ENCODE measurements at places on chromosomes 6 and 20.

GRCh38 chr20:30284281-30284905 is 973.1 kb upstream of the DEFB115 start:
- DNase-seq, result no peak

DNA sequence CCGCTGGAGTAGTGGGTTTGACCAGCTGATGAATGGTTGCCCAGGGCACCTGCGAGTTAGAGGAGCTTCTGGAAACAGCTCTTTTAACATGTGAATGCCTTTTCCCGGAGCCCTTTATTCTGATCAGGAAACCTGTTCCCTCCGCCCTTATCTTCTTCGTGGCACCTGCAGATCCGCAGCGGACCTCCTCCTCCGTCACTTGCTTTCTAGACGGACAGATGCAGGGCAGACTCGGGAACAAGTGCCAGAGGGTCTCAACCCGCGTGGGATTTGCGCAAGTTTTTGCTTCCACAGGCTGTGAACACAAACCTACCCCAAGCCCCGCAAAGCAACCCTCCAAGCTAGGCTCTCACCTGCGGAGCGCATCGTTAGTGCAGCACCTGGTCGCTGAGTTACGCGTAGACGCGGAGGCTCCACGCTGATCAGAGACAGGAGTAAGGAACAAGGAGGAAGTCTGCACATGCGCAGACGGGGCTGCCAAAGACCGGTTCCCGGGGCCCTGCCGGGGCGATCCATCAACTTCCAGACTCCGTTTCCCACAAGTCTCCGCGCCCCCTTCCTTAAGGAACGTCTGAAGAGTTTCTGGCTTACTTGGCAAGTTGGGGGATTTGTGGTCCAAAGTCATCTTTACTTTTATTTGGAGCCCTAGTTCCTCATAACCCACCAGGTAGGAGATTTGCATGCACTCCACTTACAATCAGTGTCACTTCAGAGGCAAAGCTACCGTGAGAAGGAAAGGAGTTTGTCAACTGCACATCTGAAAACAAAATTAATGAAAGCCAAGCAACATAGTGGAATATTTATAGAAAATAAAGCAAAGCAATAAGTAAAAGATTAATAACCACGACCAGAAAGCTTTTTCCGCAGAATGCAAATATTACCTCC is 52.7 kb upstream of the ELMO2 start:
- DNase-seq, result no peak

DNA sequence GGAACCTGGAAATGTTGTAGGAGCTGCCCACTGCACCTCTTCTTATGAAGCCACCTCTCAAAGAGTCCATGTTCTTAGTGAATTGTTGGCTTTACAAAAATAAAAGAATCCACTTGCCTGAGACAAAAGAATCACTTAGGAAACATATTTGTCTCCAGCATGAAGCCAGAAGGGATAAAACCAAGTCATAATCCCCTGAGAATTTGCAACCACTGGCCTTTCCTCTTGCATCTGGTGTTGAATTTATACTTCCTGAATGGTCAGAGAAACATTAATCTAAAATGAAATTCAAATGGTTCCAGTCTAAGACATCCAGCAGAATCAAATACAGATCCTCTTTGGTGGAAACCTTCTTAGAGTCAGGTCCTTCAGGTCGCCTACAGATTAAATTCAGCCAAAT is 192.5 kb upstream of the ECI2 start:
- DNase-seq, result no peak

DNA sequence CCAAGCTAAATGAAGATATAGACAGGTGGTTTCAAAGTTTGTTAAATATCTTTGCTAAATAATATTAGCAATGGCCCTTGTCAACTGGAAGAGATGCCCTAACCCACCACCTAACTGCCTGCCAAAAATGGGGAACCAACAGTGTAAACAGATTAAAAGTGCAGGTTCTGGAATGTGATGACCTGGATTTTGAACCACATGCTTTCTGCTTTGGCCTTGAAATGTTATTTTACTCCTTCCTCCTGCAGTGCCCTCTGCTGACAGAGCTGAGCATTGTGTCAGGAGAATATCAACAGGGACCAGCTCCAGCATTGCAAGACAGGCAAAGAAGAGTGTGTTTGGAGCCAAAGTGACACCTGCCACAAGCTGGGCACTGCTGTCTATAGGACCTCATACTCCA is 226.6 kb downstream of the MYLK4 start:
- no peak for DNase-seq

- DNase-seq, result no peak
Observed at GRCh38 chr6:73586416-73586974, 65.7 kb upstream of the EEF1A1 start.

DNA sequence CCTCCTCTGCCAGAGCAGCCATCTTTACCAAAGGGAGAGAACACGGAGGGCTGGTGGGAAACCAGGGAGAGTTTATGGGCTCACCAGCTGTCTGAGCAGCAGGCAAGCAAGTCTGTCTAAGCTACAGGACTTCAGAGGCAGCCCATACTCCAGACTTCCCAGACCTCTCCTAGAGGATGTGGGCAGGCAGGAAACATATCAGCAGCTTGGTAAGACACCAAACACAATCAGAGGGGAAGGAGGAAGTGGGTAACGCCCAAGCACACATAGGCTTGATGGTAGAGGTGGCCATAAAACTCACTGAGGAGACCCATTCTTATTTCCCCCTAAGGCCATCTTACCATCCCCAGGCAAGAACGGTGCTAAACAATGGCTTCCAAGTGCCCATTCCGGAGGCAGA is 143.1 kb upstream of the ARID1B start:
- DNase-seq, result no peak

DNA sequence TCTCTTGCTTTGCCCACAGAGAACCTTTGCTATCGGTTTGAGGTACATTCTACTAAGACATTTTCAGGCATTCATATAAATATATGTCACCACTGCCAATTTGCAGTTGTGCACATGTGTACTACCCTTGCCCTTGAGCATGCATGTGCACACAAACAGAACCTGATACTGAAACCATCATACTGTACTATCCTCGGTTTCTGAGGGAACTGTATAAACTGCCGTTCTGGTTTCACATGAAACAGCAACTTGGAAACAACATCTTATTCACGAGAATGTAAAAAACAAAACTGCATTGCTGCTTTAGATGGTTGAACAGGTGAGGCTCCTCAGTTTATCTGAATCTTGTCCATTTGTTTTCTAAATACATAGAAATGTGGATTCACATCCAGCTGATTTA is 151.2 kb upstream of the TMEM170B start:
- DNase-seq, result no peak

DNA sequence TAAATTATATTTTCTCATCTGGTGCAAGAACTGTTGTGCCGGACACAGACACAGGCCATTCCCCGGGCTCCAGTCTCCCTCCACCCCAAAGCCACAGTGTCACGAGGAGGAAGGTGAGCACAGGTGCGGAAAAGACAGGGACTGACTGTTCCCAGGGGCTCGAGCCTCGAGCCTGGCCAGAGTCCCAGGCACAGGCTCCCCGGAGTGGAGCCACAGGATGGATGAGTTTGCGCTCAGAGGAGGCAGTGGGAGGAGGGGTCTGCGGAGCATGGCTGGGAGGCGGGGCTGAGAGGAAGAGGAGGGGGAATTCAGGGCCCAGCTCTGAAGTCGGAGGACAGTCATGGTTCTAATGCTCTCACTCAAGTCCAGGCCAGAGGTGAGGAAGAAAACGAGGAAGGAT is 284.8 kb downstream of the SMOC2 start:
- DNase-seq, result no peak

- peak; percentile 10 for DNase-seq
Observed at GRCh38 chr6:31402324-31403282, 792 bp upstream of the MICA start.

GRCh38 chr6:136895901-136896300 is 26.2 kb upstream of the SLC35D3 start:
- DNase-seq, result no peak

DNA sequence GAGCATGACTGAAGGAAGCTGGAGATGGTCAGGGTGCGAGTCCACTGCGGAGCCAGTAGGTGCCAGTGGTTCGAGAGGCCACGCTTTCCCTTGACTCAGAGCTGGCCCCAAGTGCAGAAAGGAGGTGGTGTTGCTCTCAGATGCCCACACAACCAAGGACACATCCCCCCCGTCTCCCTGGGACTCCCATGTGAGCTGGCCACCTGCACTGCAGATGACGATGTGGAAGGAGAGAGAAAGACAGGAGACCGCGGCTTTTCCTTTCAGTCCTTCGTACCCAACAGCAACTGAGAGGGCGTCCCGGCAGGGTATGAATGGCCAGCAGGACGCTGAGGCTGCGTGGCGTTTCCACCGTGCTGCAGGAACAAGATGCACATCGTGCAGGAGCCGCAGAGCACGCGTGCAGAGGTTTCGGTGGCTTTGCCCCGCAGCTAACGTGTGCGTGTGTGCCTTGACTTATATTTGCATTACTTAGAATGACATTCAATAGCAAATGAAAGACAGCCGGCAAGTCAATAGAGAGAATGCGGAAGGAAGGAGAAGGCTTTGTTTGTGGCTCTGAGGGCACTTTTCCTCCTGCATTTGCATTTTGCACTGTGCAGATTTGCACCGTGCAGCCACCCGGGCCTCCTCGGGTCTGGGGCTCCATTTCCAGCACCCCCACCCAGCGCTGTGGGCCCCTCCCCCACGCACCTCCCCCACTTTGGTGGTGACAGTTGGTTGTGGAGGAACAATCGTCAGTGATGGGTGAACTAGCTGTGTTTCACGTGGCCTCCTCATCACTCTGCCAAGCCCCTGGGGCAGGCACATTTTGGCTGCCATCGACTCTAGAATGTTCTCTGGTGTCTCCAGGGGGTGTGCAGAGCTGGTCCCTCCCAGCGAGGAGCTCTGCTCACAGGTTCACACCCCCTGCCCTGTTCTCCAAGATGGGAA is 26.4 kb upstream of the BHLHE23 start:
- DNase-seq, result no peak

DNA sequence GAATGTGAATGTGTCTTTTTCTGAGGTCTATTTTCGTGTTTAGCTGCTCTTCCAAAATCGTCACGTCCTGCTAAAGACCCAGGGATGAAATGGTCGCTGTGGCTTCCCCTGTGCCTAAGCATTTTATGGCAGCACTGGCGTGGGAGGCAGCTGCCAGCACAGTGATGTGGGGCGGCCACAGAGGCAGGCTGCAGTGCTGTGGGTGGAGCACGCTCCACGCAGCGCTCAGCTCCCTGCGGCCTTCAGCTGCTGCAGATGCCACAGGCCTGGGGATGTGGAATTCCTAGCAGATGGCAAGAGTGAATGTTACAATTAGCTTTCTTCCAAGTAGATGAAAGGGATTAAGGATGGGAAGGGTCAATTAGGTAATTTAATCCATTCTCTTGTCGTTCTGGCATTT is 242.6 kb downstream of the SMOC2 start:
- no peak for DNase-seq

- no peak for DNase-seq
Observed at GRCh38 chr6:83708970-83709747, at the start of gene SNAP91. Gene SNAP91, minus strand, starts transcription at chr6:83709101. Its CDS starts 1,174 bp downstream, at chr6:83707927.

DNA sequence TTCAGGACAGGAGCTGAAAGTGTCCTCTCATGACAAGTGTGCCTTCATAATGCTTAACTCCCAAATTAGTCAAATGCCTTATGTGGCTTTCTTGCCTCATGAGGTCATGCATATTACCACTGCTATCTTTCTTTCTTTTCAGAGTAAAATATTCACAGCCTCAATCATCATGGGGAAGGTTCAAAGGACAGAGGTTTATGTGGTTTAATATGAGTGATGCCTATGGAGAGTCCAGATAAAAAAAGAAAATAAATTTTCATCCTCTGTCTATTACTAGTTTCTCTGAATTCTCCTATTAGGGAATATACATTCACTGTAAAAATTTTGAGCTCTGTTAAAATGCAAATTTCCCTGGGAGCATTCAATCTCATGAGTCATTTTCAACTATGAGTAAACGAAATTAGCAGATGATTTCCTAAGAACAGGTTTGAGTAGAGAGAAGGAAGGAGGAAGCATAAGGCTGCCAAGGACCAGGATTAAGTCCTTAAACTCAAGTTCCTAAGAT is 396.9 kb upstream of the ADGRB3 start:
- no peak for DNase-seq

DNA sequence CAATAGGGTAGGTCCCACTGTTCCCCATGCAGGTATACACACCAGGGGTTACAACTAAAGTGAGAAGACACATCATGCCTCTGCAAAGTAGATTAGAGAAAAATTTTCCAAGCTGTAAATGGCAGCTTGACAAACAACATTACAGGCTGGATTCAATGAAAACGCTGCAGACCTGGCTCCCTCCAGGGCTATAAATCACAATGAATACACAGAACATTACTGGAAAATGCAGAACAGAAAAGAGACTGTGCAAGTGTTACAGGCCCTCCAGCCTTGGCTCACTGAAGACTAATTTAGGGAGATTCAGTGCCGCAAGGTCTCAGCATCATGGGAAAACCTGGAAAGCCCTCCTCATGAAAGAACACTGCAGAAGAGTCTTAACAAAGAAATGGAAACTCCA is 207.8 kb downstream of the KHDC1L start:
- no peak for DNase-seq

DNA sequence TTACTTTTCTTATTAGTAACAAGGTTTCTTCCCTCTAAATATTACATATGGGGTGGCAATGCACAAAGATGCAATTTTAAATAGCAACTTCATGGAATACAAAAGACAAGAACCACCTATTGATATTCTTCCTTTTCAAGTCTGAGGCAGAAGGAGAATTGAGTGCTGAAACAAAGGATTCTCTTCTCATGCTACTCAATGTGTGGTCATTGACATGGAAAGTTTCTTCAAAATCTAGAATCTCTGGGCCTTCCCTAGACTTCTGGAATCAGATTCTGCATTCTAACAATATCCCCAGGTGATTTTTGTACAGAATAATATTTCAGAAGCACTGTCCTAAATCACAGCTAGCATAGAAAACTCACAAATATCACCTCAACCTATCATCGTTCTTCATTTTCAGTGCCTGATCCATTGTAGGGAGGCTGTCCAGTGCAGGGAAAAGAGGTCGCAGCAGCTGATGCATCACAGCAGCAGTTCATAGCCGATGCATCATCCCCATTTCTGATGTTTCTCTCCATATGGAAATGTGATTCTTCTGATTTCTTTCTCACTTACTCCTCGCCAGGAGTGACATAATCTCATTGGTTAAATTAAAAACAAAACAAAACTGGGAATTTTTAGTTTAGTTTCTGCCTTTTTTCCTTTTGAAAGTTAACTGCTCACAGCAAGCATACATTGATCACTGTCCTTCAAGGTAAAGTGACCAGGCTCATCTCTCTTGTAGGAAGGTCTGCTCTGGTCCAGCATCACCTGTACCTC is 139.5 kb upstream of the FAM83B start:
- no peak for DNase-seq

GRCh38 chr6:4397307-4397706 is 261.9 kb upstream of the ECI2 start:
- DNase-seq, result no peak

DNA sequence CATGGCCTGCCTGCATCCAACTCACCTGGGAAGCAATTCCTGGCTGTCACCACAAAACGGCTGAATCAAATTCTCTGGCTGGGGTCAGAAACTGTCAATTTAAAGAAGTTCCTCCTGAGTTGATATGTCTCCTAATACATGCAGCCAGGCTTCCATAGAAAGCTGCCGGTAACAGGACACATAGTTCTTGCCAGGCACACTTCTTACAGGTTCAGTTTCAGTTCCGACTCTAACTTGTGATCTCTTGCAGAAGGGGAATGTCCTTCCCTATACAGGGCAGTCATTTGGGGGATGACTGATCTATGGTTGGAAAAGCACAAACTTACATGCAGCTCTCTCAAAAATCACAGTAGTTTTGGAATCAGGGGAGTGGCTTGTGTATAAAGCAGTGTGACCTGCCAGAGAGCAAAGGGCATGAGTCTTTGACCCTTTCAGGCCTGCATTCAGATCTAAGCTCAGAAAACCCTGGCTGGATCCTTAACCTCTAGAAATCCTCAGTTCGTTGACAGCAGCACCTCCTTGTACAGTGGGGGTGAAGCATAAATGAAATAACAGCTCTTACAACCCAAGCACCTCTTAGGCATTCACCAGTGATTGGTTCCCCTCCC is 195.6 kb downstream of the SCP2D1 start:
- no peak for DNase-seq

Measured in stimulated activated CD4-positive, alpha-beta T cell treated with anti-CD3 and anti-CD28 coated beads, Interleukin-4, amount 100 ng/mL, for 4 hours (primary cell).